ENCODE measurements at places on chromosomes 3 and 15.

DNA sequence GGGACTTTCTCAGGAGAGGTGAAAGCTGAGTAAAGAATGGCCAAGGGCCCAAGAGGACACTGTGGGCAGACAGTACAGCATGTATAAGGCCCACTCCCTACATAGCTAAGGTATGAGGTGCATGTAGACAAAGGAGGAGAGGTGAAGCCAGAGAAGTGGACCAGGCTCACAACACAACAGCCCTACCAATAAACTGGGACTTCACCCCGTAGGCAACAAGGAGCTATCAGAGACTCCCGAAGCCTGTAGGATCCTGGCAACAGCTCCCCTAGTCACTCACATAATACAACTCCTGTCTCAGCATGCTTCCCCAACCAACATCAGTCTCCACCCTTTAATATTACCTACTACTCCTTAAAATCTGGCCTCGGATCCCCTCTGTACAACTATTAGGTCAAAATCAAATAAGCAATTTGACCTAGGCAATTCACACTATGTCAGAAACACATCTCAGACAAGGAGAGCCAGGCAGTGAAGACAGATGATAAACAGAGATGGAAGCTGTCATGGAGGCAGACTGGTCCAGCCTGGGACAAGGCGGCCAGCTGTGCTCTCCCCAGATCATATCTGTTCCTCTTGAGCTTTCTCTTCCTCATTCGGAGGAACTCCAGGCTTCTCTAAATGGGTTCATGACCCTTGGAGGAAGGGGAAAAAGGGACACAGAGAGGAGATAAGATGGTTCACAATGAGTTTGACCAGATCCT lies 1.4 kb downstream of the XXYLT1 start:
- DNase-seq, result no peak

- no peak for DNase-seq
Measured at GRCh38 chr3:65231544-65231943, 543.7 kb upstream of the ADAMTS9 start.

DNA sequence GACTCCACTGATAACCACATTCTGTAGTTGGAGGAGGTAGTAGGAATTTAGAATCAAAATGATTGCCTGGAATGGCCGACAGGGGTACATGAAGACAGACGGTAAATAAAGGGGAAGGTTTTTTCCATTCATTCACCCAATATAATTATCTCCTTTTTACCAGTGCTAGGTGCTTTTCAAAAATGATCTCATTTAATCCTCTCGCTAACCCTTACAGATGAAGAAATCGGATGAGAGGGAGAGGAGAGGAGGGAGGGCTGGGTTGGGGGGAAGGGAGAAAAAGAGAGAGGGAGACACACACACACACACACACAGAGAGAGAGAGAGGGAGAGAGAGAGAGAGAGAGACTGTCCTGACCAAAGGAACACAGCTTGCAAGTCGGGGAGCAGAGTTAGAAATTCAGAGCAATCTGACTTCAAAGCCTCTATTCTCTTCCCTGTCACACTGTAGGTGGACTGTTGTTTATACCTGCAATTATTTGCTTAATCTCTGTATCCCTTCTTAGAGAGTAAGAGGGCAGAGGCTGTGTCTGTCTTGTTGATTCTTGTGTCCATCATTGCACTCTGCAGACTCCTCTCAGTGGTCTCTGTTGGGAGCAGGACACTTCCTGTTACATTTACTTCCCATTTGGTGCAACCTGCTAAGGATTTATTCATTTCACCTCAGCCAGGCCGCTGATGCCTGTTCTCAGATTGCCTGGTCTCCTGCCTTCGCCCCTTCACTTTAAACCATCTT lies 18.7 kb upstream of the PAQR9 start:
- DNase-seq, result no peak

- DNase-seq, result no peak
Measured at GRCh38 chr3:71563827-71564226, 19.7 kb downstream of the FOXP1 start.

GRCh38 chr3:59235634-59236012 lies 185.8 kb upstream of the CFAP20DC start:
- no peak for DNase-seq

GRCh38 chr15:81263477-81263876 lies 60.5 kb downstream of the STARD5 start:
- DNase-seq, result no peak

- DNase-seq, result no peak
Measured at GRCh38 chr15:49178497-49178896, 8.4 kb downstream of the GALK2 start.

- DNase-seq, result no peak
Measured at GRCh38 chr3:5347486-5347885, 160.0 kb downstream of the EDEM1 start.

GRCh38 chr15:25683911-25684310 lies 179.2 kb downstream of the ATP10A start:
- DNase-seq, result no peak
